ENCODE measurements at places on chromosomes 6 and 20.
A peak's percentile ranks its signal among the peaks of the same experiment; 100 is the strongest.

- no peak for DNase-seq
Observed at GRCh38 chr20:58453391-58453790, 61.8 kb downstream of the APCDD1L start.

- DNase-seq: peak; percentile 93
Observed at GRCh38 chr20:31560094-31560745, 44.9 kb upstream of the ID1 start.

- DNase-seq: no peak
Observed at GRCh38 chr6:36625158-36625919, 31.2 kb downstream of the SRSF3 start.

- no peak for DNase-seq
Observed at GRCh38 chr6:9521152-9521530, 893.7 kb downstream of the TFAP2A start.

DNA sequence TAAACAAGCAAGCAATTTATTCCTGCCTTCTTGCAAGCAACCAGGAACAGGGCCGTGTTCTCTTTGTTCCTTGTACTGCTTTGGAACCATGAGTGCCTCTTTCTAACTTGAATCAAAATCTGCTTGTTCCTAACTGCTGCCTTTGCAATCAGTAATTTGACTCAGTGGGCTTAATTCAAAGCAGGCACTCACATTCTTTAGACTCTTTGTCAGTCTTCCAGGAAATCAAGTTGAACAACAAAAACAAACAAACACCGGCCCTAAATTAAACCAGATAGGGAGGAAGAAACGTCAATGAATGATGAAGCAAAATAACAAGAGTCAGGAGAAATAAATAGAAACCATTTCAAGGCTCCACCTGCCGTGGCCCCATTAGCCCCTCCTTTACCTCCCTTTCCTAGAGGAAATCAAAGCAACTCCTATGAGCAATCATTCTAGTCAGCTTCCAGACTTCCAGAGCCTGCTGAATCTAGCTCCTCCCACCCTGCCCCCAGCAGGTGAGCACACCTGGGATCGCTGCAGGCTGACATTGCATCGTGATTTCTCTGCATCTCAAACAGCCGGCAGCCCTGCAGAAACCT lies 582.2 kb upstream of the FLRT3 start:
- no peak for DNase-seq

DNA sequence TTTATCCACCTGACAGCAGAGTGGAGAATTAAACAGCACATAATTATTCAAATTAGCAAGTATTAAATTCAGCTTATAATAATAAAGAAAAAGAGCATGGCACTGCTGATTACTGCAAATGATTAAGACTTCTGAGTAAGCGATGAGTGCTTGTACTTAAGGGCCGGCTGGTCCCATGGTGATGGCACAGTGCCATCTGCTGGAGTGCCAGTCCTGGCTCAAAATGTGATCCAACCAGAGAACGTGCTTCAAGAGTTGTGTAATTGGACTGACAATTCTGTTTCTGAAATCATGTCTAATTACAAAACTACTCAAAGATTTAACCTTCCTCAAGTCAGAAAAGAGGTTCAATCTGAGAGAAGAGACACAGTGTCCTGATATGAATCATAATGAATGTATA lies 181.6 kb upstream of the RGS17 start:
- peak; percentile 43 for DNase-seq

- DNase-seq: no peak
Observed at GRCh38 chr6:54719633-54720032, 126.9 kb upstream of the FAM83B start.

GRCh38 chr20:19370076-19371075 lies 157.9 kb downstream of the SLC24A3 start:
- DNase-seq: no peak

GRCh38 chr20:20603339-20603990 lies 109.0 kb downstream of the RALGAPA2 start:
- no peak for DNase-seq

- DNase-seq: no peak
Observed at GRCh38 chr20:10536531-10536930, 101.4 kb downstream of the SLX4IP start.

GRCh38 chr6:168632694-168633093 lies 191.7 kb downstream of the SMOC2 start:
- no peak for DNase-seq

DNA sequence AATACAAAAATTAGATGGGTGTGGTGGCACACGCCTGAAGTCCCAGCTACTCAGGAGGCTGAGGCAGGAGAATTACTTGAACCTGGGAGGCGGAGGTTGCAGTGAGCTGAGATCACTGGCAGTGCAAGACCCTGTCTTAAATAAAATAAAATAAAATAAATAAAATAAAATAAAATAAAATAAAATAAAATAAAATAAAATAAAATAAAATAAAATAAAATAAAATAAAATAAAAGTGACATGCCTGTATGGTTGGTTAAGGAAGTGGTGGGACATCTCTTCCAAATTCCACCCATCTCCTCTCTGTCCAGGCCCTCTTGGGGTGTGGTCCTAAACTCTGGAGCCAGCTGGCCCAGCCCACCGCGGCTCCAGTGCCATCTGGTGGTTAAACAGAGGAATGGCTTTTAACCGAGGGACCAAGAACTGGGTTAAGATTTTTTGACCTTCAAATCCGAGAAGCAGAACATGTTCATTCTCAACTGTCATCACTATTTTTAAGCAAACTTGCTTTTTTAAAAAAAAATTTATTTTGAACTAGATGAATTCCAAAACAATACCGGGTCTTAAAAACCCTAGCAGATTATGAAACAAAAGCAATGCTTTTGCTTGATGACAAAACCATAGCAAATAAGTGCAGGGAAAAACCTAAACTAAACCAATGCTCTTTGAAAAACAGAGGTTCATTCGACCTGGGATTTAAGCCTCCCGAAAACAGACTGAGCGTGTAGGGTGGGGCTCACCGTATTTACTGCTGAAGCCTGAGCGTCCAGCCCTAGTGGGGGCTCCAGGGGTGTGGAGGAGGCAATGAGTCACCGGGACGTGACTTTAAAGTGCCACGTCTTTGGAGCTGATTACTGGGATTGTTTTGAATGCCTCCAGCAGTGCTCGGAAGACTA lies 68.8 kb downstream of the CDC5L start:
- DNase-seq: peak; percentile 12

- DNase-seq: no peak
Observed at GRCh38 chr20:47970282-47970903, 185.1 kb upstream of the SULF2 start.

DNA sequence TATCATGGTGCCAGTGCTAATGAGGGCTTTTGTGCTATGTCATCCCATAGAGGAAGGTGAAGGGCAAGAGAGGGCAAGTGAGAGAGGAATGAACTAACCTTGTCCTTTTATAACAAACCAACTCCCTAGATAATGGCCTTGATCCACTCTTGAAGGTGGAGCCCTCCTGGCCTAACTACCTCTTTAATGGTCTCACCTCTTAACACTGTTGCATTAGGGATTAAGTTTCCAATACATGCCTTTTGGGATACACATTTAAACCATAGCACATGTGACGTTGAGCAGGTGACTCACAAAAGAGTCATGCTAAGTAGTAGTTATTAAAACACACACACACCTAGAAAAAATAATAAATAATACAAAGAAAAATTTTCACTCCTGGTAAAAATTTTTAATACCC lies 36.9 kb downstream of the CCN2 start:
- DNase-seq: no peak

- no peak for DNase-seq
Observed at GRCh38 chr6:112144145-112144926, 56.9 kb downstream of the FAM229B start.

- no peak for DNase-seq
Observed at GRCh38 chr6:78526432-78526831, 340.9 kb upstream of the IRAK1BP1 start.

- no peak for DNase-seq
Observed at GRCh38 chr6:166572370-166573261, 13.9 kb downstream of the RAMACL start.

DNA sequence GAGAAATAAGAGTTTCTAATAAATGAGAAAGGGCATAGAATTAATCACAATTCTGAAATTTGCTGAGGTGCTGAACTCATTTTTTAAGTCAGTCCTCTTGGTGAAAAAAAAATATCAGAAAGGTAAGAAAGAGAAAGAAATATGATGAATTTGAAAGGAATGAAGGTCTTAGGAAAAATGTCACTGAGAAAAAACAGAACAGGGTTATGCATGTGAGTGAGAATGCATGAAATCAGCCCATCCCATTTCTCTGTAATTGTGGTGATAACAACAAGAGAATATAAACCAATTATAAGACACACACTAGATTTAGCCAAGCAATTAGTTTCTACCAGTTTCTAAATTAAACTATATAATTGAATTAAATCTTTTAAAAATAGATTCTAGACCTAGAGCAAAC lies 138.9 kb downstream of the TBX18 start:
- DNase-seq: no peak

DNA sequence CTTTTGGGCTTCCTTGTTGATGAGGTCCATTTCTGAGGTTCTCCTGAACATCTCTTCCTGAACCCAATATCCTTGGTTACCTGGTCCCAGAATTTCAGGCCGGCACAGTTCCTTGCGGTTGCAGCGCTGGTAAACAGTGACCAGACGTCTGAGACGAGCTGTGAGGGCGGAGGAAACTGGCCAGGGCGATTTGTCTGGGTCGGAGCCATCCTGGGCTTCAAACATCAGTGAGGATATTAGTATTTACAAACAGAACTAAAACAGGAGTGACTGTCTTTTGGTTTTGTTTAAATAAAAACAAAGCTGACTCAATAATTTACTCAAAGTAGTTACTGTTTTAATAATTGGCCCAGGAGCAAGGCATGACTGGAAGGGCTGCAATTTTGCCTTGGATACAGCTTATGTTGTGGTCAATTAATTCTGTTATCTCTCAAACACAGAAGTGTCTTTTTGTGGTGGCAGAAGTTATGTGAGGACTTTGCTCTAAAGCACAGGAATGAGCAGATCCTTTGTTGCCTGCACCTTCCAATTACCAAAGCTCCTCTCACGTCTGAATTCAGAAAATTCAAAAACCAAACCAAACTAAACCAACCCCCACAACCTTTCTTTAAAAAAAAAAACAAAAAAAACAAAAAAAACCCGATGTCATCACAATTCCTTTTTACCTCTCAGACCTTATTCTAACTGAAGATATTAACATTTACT lies 58.7 kb upstream of the EMILIN3 start:
- DNase-seq: no peak

DNA sequence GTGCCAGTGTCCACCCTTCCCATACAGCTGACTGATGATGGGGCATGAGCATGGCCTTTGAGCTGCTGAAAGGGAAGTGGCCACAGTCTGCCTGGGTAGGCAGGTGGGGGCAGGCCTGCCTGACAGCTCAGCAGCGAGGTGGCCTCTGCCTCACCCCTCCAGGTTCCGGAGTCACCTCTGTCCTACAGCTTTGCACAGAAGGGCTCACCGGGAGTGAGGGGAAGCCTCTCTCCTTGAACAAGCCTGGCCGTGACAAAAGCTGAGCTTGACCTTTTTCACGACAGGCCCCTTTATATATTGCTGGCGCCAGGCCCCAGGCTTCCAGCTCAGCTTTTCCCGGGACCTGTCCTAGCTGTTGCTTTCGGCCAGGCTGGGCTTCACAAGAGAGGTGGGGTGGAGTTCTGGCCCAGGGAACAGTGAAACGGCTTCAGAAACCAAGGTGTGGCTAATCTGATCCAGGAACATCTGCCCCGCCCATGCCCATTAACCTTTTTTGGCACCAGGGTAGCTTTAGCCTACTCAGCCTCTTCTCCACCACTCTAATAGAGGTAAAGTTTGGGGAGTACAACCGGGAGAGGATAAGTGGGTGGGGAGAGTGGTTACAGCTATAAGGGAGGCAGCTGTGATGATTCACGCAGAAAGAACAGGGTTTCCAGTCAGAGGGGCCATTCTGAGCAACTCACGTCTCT lies 42.9 kb downstream of the C6orf132 start:
- DNase-seq: no peak

DNA sequence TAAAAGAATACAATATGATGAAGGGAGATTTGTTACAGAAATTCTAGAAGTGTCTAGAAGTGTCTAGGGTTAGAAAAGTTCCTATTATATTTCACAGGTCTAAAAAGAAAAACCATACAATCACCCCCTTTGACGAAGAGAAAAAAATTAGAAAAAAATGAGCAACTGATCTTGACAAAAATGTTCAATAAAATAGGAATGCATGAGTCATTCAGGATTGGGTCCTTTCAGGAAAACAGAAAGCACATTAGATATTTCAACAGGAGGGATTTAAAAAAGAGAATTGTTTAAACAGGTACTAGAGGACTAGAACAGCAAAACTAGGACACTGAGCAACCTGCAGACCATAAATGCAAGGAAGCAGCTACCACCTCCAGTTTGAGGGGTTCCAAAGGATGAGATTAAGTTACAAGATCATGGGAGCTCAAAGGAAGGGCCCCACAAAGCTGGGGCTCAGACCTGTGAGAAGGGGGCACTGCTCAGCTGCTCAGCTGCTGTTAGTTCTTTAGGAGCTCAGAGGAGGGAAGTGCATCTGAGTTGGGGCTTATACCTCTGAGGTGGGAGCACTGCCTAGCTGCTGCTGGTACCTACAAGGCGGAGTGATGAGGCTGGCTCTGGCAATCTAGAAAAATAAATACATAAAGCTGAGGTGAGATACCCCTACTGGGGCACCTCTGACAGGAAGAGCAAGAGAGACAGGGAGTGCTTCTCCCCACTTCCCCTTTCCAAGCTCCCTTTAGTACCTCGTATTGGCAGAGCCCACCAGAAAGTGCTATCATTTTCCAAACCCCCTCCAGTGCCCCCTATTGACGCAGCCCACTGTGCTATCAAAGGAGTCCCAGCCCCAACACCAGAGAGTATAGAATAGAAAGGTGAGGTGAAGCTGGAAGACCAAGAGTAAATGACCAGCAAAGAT lies 27.1 kb upstream of the BEND6 start:
- no peak for DNase-seq

DNA sequence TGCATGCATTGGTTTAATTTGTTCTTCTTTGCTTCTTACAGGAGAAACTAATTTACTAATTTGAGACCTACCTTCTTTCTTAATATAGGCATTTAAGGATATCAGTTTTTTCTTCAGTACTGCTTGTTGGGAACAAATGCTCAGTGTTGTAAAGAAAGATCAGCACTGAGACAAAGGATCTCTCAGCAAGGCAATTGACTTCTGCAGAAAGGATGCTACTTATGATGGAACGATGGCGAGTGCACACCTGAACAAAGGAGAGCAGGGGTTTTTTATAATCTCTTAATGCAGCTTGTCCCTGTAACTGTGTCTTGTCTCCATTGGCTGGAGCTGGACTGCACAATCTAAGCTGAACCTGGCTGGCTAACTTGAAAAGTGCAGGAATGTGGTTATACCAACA lies 64.2 kb downstream of the RPP21 start:
- DNase-seq: no peak

- DNase-seq: no peak
Observed at GRCh38 chr6:70414813-70415212, 1.5 kb downstream of the FAM135A start.

DNA sequence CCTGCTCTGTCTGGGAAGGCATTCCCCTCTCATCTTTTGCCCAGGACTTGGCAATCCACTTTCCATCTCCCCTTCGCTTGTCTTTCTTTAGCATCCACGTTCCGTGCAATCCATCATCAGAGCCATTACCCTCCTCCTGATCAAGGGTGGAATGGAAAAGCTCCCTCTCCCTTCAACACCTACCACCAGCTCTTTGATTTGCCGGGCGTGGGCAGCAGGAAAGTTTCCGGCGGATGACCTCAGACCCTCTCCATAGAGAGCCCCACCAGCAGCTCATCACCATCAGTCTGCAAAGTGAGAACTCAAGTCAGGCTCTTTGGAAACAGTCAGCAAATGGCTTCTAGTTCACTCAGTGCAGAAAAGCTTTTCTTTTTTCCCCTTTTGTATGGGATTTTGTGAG lies 76.2 kb downstream of the TSHZ2 start:
- no peak for DNase-seq

- DNase-seq: no peak
Observed at GRCh38 chr20:50149481-50150254, 3.9 kb downstream of the PEDS1 start.

- no peak for DNase-seq
Observed at GRCh38 chr6:16020259-16020658, 108.6 kb upstream of the MYLIP start.
